ENCODE measurements at places on chromosomes 3 and 15. TPM values are rescaled to one million over a fixed set of nuclear protein-coding genes. Genes with fewer than 3 reads are reported as not detected.

The PCSK6 gene
- 9.5 TPM for polyA plus RNA-seq

The UBE2E2 gene
- 35.8 TPM for polyA plus RNA-seq

The TNFSF10 gene
- 11.7 TPM for polyA plus RNA-seq

The IQCF5 gene
- polyA plus RNA-seq = not detected

The CPNE4 gene
- not detected for polyA plus RNA-seq

The RTP4 gene
- polyA plus RNA-seq = 0.21 TPM

DNA sequence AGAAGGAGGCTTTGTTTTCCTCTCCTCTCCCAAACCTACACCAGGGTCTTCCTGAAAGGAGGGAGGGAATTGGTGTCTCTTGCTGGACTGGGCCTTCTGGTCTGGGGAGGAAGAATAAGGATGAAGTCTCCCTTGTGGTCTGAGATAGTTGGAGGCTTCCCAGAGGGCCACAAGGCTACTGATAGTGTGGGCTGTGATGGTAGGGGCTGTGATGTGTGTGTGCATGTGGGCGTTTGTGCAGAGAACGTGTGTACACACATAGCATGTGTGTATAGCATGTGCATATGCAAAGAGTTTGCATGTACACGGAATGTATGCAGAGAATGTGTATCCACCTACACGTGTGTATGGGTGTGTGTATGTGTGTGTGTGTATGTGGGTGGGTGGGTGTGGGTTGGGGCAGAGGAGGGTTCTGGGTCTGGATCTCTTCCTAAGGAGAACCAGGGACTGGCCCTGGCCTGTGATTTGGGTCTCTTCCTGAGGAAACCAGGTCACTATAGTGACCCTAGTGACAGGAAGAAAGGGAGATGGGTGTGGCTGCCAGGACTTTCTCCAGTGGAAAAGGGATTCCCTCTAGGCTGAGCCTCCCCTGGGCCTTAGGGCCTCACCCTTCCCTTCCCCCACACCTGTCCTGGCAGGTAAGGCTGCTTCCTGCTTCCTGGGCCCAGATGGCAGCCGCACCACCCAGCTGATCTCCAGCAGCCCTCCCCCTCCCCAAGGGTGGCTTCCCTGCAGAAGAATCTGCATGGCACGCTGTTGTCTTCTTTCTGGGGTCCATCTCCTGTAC lies 1.7 kb downstream of the FLNB start:
- DNase-seq = peak; percentile 17

- DNase-seq = no peak
Observed at GRCh38 chr3:51139616-51140015, 245.5 kb upstream of the MANF start.

- no peak for DNase-seq
Observed at GRCh38 chr3:69750549-69750948, 11.3 kb downstream of the MITF start.

DNA sequence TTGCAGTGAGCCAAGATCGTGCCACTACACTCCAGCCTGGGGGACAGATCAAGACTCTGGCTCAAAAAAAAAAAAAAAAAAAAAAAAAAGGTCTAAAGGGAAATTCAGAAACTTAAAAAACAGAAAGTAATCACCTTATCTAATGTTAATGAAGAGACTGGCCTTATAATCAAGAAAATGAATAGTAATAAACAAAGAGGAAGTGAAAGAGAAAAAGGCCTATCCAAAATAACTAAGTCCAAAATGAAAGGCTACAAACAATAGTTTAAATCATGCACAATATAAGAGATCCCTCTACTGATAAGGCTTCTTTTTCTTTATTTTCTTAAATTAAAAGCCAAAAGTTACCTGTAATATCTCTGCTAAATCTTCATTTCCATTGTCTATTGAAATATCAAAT lies 37.1 kb upstream of the HDC start:
- DNase-seq = no peak

DNA sequence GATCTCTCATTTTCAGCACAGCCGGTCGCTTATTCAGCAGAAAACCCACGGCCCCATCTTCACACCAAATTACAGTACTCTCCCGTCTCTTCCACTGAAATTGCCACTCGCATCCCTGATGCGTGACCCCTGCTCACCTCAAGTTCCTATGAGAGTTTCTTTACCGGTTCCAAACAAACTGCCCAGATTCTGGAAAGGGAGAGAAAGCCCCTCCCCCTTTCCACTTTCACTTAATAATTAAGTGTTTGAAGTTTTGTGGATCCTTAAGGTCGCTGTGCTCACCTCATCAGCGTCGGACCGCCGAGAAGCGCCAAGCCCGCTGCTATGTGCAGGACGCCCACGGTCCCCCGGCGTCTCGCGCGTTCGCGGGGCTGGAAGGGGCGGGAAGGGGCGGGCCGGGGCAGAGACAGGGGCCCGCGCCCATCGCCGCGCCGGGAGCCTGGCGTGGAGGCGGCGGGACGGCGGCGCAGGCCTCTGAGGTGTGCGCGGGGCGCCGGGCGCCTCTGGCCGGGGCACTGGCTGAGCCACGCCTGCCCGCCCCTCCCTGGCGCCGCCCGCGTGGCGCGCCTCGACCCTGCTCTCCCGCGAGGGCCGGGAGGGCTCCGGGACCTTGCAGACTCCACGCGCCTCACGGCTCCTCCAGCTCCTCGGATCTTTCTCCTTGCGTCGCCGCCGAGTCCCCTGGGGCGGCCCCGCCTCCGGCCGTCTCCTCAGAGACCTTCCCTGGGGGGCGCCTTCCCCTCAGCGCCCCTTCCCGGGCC lies at the start of gene GPR156:
Gene GPR156 (minus strand): TSS at position 476 of the 761 bp plus-strand sequence. CDS start 41,124 bp downstream, outside the sequence.
- peak; percentile 23 for DNase-seq

GRCh38 chr3:64975147-64975546 lies 287.3 kb upstream of the ADAMTS9 start:
- peak; percentile 67 for DNase-seq

GRCh38 chr15:94203306-94203705 lies 28.1 kb upstream of the MCTP2 start:
- no peak for DNase-seq

DNA sequence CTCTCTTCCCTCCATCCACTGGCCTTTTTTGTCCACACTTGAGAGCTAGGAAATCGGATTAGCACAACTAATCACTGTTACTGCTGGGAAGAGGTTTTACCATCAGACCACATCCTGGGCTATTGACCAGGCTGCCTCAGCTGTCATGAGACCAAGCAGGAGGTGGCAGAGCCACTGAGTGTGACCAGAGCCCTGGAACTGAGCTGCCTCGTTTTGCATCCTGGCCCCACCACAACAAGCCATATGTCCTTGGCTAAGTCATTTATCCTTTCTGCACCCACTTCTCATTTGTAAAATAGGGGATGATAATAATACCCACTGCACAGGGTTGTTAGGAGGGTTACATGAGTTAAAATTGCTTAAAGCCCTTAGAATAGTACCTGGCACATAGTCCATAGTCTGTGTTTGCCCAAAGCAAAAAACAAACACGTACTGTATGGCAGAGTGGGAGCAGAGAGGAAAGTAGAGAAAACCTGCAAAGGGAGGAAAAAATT lies 34.1 kb downstream of the TMEM158 start:
- DNase-seq = no peak

DNA sequence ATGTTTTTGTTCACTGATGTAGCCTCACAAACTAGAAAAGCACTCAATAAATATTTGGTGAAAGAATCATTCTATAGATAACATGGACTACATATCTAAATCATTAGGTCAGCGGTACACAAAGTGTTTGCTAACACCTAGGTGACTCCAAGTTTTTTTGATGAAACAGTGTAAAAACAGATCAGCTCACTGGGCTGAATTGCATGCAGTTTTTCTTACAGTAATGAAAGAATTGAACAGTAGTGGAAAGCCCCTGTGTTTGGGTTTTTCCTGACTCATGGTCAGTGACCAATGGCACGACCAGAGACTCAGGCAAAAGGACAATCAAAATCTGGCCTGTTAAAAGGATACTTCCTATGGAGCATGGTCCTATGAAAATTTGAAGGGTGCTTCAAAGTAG lies 384.3 kb upstream of the EPHA6 start:
- no peak for DNase-seq
